Stomach (tissue), 19 donors: ENCODE measurements at places on chromosomes 16 and 17. TPM values are rescaled to one million over a fixed set of nuclear protein-coding genes. Genes with fewer than 3 reads are reported as not detected.

DNA sequence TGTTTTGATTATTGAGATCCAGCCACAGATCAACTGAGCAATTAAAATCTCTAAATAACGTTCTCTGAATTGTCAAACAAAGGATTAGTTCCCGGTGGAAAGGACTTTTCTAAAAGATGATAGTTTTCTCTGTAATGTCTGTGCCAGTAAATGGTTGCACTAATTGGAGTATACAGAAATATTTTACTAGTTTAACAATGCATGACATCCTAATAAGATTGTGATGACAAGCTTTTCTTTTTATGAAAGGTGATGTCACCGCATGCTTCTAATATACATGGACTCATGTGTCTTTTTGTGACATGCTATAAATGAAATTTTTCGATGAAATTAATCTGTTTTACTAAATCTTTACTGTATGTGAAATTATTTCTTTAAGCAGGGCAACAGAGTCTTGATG is 211.1 kb downstream of the IRX3 start:
- H3K27me3 ChIP-seq: no peaks in the 10 kb centered on the region
- no peaks in the 10 kb centered on the region for H3K4me1 ChIP-seq
- H3K27ac ChIP-seq: no peak overlapping the region
- no peak overlapping the region for H3K4me3 ChIP-seq

DNA sequence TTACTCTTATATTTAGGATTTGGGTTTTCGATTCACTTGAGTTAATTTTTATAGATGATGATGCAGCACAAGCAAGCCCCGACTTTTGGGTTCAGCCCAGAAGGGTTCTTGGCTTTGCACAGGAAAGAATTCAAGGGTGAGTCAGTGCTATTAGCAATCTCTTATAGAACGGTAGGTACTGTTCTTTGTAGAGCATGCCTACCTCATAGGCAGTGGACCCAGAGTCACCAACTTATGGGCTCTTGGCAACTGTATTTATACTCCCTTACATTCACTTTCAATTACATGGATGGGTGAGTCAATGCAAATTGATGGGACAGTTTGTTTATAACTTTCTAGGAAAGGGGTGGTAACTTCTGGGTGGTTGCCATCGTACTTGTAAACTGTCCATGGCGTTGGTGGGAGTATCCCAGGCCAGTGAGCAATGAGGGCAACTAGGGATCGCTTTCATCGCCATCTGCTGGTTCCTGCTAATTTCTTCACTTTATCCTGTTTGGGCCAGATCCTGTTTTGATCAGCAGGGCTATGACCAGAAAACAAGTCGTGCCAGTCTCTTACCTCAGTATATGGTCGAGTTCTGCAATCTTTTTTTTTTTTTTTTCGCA is 362.6 kb downstream of the CNTNAP4 start:
- peak; percentile 35 for DNase-seq
- no peak overlapping the region for H3K4me3 ChIP-seq
- H3K36me3 ChIP-seq: no peaks in the 10 kb centered on the region
- no peaks in the 10 kb centered on the region for H3K27me3 ChIP-seq
- H3K27ac ChIP-seq: no peak overlapping the region
- H3K4me1 ChIP-seq: no peaks in the 10 kb centered on the region

DNA sequence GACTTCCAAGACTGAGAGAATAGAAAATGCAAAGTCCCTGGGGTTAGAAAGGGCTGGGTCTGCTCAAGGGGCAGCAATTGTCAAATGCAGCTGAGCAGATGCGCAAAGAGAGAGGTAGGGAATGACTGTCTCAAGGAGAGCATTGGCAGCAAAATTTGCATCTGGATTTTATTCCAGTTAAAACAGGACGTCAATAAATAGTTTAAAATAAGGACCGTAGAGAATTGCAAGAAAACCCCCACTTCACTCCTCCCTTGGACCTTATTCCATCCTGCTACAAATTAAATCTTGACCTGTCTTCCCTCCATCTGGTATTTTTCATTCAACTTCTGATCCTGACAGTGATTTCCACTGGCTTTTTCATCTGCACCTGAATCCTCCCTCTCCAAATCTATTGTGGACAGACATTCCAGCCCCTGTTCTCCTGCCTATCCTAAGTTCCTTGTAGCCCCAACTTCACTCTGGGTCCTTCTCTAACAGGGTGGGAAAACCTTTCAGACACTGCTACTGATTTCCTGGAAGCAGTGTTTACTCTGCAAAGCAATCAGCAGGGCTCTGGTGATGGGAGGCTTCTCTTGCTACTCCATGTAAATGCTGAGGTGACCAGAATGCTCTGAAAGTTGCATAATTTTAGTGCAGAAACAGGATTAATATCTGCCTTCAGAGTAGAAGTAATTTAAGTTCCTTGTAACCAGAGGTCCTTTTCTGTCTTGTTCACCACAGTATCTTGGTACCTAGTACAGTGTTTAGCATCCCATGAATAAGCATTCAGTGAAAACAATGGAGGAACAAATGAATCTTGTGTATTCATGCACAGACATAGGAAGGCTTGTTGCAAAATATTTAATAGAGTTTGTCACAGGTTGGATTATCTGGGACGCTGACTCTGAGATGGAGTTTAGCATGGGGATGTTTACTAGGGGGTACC is 79.2 kb downstream of the CDH11 start:
- no peaks in the 10 kb centered on the region for H3K36me3 ChIP-seq
- no peaks in the 10 kb centered on the region for H3K4me1 ChIP-seq
- H3K4me3 ChIP-seq: no peak overlapping the region
- DNase-seq: no peak

DNA sequence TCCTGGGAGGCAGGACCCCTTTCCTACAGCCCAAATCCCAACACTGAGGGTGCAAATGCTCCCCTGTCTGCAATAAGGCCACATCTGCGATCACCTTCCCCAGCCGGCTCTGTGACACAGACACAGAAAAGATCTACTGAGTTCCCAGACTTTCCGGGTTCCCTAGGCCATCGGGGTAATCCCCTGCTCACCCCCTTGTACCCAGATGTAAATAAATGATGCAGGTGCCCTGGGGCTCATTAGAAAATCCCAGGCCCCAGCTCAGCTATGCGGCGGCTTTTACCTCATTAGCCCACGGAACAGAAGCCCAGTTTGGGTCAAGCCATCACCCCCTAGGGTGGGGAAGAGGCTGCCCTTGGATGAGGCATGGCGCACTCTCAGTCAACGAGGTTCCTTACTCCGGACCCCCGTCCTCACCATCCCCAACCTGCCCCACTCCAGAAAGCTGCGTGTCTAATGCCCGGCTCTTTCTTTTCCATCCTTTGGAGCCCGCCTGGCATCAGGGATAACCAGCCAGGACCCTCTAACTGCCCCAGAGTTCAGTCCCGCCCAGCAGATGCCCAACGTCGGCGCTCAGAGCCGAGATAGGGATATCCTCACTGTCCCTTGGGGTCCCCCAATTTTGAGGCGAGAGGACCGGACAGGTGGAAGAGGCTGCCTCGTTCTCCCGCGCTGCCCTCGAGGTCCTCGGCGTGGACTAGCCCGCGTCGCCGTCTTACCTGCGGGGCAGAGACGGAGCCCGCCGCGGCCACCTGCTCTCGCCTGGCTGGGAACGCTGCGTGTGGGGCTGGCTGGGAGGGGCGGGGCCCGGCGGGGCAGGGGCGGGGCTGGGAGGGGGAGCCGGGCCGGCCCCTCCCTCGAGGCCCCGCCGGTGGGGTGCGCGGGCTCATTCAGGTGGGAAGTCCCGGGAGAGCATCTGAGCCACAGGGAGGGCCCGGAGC is at the start of gene ZNF385C:
Gene ZNF385C (minus strand): TSS at position 783 of the 941 bp plus-strand sequence. CDS start 35,417 bp downstream, outside the sequence.
- H3K27ac ChIP-seq: no peak within 1 kb of the TSS
- peak within 1 kb of the TSS; percentile 20 for H3K4me3 ChIP-seq
- peaks cover 4% of the 10 kb centered on the region for H3K36me3 ChIP-seq
- no peaks in the 10 kb centered on the region for H3K27me3 ChIP-seq
- peak; percentile 60 for DNase-seq

DNA sequence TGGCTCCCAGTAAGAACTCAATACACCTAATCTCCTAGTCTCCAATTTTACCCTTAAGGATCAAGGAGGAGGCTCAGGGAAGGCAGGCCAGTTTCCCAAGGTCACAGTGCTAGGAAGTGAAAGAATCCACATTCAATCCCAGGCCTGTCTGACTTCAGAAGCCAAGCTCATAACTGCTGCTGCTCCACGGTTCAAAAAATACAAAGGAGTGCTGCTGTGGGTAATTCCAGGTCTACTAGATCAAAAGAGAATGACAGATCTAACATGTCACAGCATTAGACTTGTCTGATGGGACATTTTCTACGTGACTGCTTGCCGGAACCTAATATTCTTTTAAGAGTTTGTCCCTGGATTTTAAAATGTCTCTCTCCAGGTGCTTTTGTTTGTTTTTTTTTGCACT is 48.8 kb upstream of the IRX6 start:
- no peak overlapping the region for H3K4me3 ChIP-seq
- no peaks in the 10 kb centered on the region for H3K4me1 ChIP-seq
- no peak overlapping the region for H3K27ac ChIP-seq
- H3K36me3 ChIP-seq: no peaks in the 10 kb centered on the region

DNA sequence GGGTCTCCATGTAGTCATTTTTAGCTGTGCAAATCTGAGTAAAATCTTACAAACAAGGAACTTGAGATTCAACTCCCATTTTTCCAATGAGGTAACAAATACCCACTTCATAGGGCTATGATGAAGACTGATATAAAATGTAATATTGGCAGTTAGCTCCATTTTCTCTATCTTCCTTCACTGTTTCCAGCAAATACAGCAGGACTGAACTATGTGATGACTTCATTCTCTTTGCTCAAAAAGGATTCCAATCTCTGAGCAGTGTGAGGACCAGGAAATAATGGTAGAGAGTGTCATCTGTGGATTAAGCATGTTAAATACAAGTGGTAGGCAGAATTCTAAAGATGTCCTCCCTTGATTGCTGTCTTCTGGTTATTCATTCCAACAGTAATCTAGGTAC is 18.3 kb downstream of the RND2 start:
- H3K27ac ChIP-seq: no peak overlapping the region
- no peak for DNase-seq
- no peaks in the 10 kb centered on the region for H3K27me3 ChIP-seq
- H3K4me1 ChIP-seq: no peaks in the 10 kb centered on the region
- no peak overlapping the region for H3K4me3 ChIP-seq

DNA sequence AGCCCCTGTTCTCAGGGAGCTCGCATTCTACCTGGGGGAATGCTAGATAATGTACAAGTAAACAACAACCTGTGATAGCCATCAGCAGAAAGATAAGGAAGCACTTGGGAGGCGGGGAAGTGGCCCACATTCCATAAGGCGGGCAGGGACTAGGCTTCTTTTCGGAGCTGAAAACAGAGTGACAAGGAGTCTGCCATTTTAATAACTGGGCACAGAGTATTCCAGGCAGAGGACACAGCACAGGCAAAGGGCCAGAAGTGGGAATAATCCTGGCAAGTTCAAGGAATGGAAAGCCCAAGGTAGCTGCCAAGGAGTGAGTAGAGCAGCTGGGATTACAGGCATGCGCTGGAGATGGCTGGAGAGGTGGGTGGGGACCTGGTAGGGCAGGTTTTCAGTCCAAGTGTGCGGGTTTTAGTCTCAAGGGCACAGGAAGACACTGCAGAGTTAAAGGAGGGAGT is 24.3 kb downstream of the USP43 start:
- H3K27me3 ChIP-seq: peaks cover 26% of the 10 kb centered on the region

GRCh38 chr17:82410014-82410716 is 8.0 kb upstream of the HEXD start:
- no peak overlapping the region for H3K27ac ChIP-seq
- no peak overlapping the region for H3K4me3 ChIP-seq
- no peak for DNase-seq
- H3K36me3 ChIP-seq: peaks cover 50% of the 10 kb centered on the region
- H3K27me3 ChIP-seq: no peaks in the 10 kb centered on the region

GRCh38 chr17:39462631-39463375 is 1.5 kb downstream of the CDK12 start:
- H3K36me3 ChIP-seq: peaks cover 18% of the 10 kb centered on the region
- H3K27me3 ChIP-seq: no peaks in the 10 kb centered on the region
- H3K4me1 ChIP-seq: peaks cover 51% of the 10 kb centered on the region
- no peak for DNase-seq
- peak overlapping the region; percentile 97 for H3K4me3 ChIP-seq

DNA sequence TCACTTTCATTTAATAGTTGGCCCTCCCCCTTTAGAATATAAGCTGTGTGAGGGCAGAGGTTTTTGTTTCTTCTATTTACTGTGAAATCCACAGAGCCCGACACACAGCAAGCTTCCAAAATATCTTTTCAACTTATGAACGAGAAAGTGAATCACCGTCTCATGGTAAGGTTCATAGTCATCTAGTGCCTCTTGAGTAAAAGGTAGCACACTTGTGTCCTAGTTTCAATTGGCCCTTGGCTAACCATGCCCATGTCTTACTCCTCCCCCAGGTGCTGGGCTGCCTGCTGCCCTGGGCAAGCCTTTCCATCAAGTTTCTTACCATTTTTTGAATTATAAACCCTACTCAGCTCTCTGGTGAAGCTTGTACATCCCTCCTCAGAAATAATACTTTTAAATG is 12.4 kb upstream of the GP2 start:
- H3K27me3 ChIP-seq: no peaks in the 10 kb centered on the region
- H3K4me3 ChIP-seq: no peak overlapping the region
- H3K4me1 ChIP-seq: no peaks in the 10 kb centered on the region
- H3K36me3 ChIP-seq: no peaks in the 10 kb centered on the region
- no peak overlapping the region for H3K27ac ChIP-seq
- DNase-seq: no peak

GRCh38 chr17:4833941-4834680 is 971 bp downstream of the MINK1 start:
- H3K36me3 ChIP-seq: no peaks in the 10 kb centered on the region
- no peaks in the 10 kb centered on the region for H3K27me3 ChIP-seq
- DNase-seq: peak; percentile 84
- peak overlapping the region; percentile 95 for H3K27ac ChIP-seq

DNA sequence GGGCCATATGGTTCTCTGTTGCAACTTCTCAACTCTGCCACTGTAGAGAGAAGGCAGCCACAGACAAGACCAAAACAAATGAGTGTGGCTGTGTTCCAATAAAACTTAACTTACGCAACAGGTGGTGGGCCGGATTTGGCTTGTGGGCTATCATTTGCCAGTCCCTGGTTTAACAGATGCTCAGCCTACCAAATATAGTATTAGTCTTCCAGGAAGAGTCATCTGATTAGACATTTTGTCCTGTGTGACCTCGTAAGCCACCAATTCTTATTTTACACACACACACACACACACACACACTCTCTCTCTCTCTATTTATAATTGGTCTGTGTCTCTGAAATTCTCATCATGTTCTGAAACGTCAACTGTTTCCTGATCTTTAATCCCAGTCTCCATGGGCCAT is 245.9 kb downstream of the XYLT1 start:
- peaks cover 6% of the 10 kb centered on the region for H3K4me1 ChIP-seq
- H3K36me3 ChIP-seq: no peaks in the 10 kb centered on the region
- no peaks in the 10 kb centered on the region for H3K27me3 ChIP-seq
- H3K4me3 ChIP-seq: no peak overlapping the region

GRCh38 chr17:77207689-77208216 is 67.0 kb downstream of the SEC14L1 start:
- H3K4me3 ChIP-seq: no peak overlapping the region
- peak overlapping the region; percentile 29 for H3K27ac ChIP-seq
- H3K27me3 ChIP-seq: no peaks in the 10 kb centered on the region
- DNase-seq: no peak
- peaks cover 29% of the 10 kb centered on the region for H3K4me1 ChIP-seq

- DNase-seq: no peak
- no peaks in the 10 kb centered on the region for H3K36me3 ChIP-seq
- peaks cover 14% of the 10 kb centered on the region for H3K27me3 ChIP-seq
- no peak overlapping the region for H3K4me3 ChIP-seq
Measured at GRCh38 chr17:5975661-5976060, 94.5 kb upstream of the WSCD1 start.

Gene ALOX15B
- total RNA-seq: 2.9 TPM

Gene KRT28
- total RNA-seq: not detected

Gene DLG4
- total RNA-seq: 10.7 TPM

Gene UBE2I
- 71.0 TPM for total RNA-seq

Gene EFCAB5
- total RNA-seq: not detected

Gene DYNLL2
- 40.6 TPM for total RNA-seq

Gene PDIA2
- 32.3 TPM for total RNA-seq
